ENCODE measurements at places on chromosomes 7 and 10.

GRCh38 chr7:77827999-77828398 is 29.4 kb downstream of the PHTF2 start:
- no peak for DNase-seq

DNA sequence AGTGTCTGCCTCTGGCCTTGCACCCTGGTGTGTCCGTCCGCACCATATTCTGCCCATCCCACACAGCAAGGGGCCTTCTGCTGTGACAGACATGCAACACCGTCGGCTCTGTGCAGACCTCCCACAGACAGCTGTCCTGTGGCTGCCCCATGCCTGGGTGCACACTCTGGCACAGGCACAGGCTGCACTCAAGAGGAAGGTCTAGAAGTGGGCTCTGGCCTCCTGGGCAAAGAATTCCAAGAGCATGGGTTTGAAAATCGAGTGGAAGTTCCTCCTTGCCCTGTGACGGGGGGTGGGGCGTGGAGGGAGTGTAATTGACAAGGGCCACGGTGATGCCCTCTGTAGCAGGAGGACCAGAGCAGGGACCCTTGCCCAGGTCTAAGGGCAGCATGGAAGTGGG is 4.3 kb upstream of the LOXL4 start:
- no peak for DNase-seq

GRCh38 chr10:115091161-115091560 is 2.0 kb upstream of the ATRNL1 start:
- DNase-seq: no peak

- DNase-seq: no peak
Measured at GRCh38 chr7:651032-651728, 75.3 kb upstream of the DNAAF5 start.

- DNase-seq: no peak
Measured at GRCh38 chr10:23869996-23870395, 338.9 kb upstream of the KIAA1217 start.

- no peak for DNase-seq
Measured at GRCh38 chr7:145431834-145432233, 596.0 kb upstream of the TPK1 start.

DNA sequence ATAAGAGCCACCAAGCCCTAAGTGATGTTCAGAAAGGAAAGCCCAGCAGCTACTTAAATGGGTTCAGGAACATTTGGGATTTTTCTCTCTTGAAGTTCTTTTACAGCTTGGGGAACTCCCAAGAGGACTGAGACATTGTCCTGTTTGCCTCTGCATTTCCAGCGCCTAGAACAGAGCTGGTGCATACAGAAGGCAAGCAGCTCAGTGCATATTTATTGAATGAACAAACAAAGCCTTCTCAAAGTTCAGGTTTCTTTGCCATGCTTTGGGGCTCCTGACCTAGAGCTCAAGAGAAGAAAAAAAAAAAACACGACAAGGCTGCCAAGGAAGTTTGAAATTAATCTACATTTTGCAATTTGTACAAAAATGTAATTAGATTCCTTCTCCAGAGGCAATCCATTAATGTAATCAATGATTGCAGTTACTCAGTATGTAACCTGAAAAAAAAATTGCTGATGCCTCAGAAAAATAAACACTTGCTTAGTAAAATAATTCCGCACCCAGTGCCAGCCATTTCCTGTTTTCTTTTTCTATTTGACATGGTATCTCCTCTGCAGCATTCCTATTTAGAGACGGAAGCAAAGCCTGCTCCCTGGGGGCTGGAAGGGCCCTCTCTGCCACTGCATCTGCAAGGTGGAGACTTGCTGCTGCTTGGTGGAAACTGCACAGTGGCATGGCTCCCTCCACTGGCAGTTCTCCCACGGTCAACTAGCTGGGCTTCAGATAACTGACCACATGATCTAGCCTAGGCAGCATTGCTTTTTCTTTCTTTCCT is 157.3 kb downstream of the TMEM178B start:
- DNase-seq: no peak

DNA sequence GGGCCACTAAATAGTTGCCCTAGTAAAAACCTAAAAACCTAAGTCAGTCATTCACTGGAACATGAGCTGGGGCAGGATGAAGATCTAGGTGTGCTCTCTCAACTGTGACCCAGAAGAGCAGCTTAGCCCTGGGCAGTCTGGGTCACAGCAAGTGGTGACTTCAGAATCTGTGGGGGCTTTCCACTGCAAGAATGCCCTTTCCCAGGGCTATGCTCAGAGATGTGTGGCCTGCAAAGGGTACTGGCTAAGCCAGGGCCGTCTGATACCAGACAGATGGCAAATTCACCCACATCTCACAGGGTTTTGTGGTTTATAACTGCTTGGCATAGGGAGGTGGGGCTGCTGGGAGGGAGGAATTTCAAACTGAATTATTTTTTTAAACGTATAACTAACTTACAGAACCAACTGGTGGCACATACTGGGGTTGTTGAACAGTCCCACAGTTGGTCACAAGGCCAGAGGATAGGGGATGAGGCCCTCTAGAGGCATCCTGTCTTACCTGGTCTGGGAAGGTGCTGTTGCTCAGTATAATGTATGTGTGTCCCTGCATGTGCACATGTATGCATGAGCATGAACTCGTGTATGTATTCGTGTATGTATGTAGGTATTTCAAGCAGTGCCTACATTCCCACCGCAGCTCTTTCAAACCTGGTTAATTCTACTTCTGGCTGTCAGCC is 63.2 kb downstream of the PRPF18 start:
- DNase-seq: no peak

DNA sequence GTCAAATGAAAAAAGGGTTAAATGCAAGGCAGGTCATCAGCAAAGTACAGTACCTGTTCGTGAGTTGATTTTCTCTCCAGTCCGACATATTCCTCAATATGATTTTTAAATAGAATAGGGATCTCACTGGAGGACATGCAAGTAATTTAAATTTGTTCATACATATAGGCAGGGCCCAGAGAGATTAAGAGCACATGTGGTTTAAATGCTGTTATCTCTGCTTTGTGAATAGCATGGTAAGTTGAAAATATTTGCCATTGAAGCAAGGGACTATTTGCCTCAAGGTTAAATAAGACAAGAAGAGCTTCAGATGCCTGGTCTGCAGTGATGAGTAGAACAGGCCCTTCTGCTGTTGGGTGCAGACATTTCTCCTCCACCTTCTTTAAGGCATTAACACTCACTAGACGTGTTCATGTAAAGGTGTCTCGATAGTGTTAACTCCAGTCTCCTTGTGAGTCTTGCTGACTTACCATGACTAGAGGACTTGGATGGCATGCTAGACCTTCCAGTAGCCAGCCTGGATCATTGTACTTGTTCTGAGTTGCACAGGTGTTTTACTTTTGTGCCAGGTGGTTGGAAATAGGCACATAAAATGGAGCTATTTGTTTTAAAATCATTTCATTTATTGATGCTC is 15.6 kb upstream of the AKR1C3 start:
- DNase-seq: no peak

DNA sequence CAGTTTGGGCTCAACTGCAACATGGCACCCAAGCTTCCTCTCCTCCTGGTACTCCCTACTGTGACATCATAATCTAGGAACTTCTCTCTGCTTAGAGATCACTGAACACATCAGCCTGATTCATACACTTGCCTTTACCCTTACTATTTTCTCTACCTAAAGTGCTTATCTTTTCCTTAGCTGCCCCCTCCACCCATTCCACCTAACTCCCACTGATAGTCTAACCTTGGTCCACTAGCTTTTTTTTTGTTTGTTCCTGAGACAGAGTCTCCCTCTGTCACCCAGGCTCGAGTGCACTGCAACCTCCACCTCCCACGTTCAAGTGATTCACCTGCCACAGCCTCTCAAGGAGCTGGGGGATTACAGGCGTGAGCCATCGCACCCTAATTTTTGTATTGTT is 15.9 kb downstream of the CUL2 start:
- DNase-seq: no peak

DNA sequence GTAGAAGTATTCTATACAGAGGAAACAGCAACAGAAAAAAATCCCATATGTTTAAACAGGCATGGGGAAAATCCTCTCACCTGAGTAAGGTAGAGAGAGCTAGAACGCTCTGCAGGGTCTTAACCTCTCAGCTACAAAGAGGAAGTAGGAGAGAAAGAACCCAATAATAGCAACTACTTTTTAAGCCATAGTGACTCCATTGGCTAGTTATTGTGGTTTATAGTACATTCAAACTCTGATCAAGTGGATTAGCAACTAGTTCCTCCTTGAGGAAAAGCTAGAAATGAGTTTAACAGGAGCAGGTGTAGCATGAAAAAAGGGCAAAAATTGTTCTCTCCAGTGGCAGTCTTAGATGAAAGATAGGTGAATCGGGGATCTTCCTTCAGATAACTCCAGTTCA is 89.7 kb downstream of the HGF start:
- DNase-seq: no peak

DNA sequence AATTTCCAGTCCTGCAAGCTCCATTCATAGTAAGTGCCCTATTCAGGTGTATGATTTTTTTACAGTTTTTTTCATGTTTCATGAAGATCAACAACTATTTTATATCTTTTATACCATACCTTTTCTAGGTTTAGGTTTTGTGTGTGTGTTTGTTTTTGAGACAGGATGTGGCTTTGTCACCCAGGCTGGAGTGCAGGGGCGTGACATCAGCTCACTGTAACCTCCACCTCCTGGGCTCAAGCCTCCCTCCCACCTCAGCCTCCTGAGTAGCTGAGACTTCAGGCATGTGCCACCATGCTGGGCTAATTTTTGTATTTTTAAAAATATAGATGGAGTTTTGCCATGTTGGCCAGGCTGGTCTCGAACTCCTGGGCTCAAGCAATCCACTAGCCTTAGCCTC is 35.0 kb downstream of the ARMH3 start:
- DNase-seq: no peak

DNA sequence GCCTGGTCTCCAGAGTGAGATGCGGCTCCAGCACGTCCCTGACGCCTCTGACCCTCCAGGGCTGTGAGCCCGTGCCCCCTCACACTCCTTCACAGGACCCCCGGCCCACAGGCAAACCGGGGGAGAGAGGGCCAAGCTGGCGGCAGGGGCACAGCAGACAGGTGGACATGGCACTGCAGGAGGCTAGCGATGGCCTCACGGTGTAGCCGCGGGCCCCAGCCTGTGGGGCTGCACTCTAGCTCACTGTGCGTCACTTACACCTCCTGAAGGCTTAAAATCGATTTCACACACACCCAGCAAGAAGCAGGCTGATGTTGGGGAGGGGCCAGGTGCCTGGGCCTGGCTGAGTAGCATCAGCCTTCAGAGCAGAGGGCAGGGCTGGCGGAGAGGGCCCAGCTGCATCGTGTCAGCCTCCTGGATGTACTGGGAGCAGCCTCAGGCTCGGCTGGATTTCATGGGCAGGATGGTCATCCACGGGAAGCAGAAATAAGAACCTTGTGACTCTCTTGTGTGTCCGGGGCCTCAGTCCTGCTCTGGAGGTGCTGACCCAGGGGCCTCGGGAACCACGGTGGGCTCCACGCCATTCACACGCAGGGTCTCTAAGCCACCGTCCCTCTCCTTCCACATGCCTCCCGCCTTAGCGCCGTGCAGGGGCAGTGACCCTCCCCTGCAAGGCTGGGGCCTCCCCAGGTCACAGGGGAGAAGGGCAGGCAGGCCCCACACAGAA is 19.4 kb upstream of the KNDC1 start:
- no peak for DNase-seq

DNA sequence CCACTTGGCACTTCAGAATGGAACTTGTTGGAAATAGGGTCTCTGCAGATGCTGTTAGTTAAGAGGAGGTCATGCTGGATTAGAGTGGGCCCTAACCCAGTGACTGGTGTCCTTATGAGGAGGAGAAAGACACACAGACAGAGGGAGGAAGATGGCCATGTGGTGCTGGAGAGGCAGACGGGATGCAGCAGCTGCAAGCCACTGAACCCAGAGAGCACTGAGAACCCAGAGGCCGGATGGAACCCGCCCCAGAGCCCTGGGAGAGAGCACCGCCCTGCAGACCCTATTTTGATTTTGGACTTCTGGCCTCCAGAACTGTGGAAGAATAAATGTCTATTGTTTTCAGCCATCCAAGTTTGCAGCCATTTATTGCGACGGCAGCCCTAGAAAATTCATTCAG is 58.0 kb upstream of the EBF3 start:
- no peak for DNase-seq

GRCh38 chr10:100370714-100371481 is 23.9 kb downstream of the SCD start:
- peak; percentile 36 for DNase-seq

DNA sequence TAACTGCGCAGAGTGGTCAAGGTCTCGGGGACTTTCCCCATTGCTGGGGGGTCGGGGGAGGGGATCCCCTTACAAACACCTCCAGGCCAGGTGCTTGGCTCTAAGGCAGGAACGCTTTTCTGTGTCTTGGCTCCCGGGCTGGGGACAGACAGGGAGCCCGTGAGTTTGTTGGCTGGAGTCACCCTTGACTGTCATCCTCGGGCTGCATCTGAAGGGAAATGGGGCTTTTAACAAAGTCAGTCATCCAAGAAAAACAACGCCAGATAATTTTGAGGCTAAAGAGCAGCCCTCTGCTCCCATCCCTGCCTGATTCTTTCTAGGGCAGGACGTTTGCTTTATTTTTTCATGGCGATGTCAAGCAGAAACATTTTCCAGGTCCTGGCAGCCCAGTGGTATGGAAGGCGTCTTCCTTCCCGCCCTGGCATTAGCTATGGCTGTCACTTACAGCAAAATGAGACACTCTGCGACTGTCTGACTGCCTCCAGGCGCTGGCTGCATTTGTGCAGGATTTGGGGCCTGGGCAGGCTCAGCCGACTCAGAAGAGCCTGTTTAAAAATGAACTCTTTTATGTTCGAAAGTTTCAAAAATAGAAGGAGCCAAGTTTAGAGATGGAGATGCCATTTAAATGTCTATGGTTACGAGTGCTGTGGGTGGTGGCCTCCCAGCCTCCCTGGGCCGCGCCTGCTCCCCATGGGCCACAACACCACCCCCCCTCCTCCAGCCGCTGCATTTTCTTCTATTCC is 54.7 kb upstream of the TNS3 start:
- DNase-seq: no peak

DNA sequence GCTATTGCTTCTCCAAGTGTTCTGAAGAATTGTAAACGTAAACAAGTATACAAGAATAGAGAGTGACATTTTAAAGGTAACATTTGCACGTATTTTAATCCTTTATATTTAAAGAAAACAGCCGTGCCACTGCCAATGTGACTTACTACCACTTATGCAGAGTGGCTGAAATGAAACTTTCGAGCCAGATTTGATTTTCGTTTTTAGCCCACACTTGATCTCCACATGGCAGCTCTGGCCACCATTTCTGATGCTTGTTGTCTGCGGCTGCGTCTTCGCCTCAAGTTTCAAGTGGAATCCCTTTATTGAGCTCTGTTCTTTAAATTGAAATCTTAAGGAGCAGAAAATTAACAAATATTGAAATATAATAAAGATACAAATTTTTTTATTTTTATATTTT is 70.0 kb downstream of the ELAPOR2 start:
- no peak for DNase-seq

DNA sequence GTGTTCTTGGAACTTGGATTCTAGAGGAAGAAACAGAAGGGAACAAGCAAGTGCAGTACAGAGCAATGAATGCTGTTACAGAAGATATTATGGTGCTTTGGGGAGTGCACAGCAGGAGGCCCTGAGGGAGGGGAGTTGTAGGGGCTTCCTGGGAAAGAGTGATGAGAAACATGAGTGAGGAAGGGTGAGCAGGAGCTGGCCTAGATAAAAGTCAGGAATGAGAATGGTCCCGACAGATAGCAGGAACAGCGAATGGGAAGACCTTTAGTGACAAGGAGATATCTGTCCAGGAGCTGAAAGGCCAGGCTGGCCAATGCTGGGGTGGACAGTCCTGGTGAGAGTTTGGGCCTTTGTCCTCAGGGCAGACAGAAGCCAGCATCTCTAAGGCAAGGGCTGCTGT is 20.6 kb upstream of the CCNJ start:
- no peak for DNase-seq

- DNase-seq: no peak
Measured at GRCh38 chr10:86197166-86197790, 169.3 kb downstream of the GRID1 start.

All from stimulated activated CD8-positive, alpha-beta memory T cell treated with anti-CD3 and anti-CD28 coated beads, Interleukin-15, amount 100 ng/mL, for 24 hours (primary cell).